Pulmonary artery endothelial cell (primary cell): ENCODE measurements at places on chromosomes 5 and 9.
A peak's percentile ranks its signal among the peaks of the same experiment; 100 is the strongest.

DNA sequence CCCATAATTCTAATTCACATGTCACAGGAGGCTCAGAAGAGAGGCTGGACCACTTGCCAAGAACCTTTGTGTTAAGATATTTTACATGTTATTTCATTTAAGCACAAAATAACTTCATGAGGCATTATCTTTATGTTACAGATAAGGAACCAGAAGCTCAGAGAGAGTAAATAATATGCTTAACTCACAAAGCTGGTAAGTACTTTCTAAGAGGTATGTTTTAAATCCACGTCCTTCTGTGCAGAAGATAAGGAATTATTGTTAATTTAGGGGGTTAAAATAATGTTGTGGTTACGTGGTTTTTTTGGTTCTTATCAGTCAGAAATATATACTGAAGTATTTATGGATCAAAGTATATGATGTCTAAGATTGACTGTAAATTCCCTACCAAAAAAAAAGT is 8.0 kb downstream of the STRBP start:
- no peak for DNase-seq

GRCh38 chr5:36948041-36948440 is 71.5 kb downstream of the NIPBL start:
- no peak for DNase-seq

GRCh38 chr5:150034662-150035061 is 34.1 kb downstream of the HMGXB3 start:
- DNase-seq, result no peak

DNA sequence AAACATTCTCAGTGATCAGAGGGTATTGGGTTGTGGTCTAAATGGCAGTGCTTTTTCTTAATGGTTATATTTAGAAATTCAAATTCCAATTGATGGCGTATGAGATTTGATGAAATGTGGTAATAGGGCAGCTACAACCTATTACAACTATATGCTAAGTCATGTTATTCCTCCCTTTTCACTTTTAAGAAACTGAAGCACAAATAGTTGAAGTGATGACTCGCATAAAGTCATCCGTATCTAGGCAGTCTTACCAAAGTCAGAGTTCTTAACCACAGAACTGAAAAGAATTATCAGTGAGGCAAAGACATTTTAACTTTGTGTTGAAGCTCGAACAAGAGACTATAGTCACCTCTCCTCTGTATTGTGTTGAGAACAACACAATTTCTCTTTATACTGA is 28.2 kb downstream of the C9orf152 start:
- no peak for DNase-seq

DNA sequence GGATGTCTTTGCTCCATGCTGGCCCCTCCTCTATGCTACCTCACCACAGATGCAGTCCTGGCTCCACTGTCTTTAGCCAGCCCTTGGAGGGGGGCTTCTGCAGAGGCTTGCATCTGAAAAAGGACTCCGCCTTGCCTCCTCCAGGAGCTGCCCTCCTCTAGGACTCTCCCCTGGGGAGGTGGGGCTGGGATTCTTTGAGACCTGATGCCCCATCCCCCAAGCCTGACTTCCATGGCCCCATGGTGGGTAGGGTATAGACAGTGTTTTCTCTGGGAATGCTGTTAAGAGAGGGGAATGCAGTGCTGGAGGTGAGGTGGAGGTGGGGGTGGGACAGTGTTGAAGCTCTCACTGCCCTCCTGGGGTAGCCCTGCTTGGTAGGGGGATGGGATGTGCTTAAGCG is 14.3 kb downstream of the JADE2 start:
- no peak for DNase-seq

- no peak for DNase-seq
These were observed 146.7 kb upstream of the COL5A1 start for GRCh38 chr9:134494905-134495304.

DNA sequence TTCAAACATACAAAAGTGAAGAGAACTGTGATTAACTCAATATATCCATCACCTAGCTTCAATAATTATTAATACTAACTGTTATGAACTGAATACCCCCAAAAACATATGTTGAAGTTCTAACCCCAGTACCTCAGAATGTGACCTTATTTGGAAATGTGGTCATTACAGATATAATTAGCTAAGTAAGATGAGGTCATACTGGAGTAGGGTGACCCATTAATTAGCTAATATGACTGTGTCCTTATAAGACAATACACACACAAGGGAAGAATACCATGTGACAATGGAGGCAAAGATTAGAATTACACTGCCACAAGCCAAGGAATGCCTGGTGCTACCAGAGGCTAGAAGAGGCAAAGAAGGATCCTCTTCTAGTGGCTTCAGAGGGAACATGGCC is 7.8 kb downstream of the RRAGA start:
- DNase-seq, result no peak

DNA sequence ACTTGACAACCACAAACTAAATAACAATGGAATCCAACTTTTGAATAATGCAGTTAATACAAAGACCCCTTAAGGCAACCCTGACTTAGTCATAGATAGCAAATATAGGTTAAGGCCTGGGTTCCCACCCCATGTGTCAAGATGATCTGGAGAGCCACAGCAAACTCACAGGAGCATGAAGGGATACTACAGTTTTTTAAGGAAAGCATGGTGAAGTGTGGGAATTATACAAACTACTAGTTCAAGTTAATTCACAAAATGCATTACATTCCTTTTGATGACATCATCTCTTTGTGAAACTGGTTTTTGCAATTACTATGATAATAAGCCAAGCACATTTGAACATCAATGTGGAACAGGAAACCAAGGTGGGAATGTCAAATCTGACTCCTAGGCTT is 50.6 kb downstream of the LHFPL2 start:
- DNase-seq, result peak; percentile 66
